ENCODE measurements at places on chromosomes 4 and X.

GRCh38 chrX:9134366-9134765, 100.4 kb upstream of the FAM9B start:
- DNase-seq, result no peak

DNA sequence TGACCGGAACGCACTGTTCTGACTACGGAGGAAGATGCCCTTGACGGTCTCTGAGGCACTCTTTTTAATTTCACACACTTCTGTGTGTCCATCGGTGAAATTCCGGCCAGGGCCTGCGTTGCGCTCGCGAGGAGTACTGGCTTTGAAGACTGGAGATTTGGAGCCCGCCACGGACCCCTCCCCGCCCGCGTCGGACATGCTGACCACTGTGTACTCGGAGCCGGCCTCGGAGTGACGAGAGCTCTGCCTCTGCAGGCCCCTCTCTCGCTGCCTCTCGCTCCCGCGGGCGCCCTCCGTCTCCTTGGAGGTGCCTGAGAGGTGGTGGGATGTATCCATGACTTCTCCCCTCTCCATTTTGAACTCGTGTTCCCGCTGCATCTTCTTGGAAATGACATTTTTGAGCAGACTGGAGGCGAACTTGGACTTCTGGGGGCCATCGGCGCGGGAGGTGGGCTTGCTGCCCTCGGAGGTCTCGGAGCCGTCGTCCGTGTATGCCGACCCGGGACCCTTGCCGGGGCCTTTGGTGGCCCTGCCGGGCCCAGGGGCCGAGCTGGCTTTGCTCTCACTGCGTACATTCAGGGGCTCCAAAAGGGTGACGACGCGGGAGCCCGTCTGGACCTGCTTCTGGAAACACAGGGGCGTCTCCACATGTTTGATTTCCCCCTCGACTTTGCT, 5.7 kb downstream of the C4orf54 start:
- DNase-seq, result no peak

- DNase-seq, result no peak
Observed at GRCh38 chrX:100654261-100654660, 10.3 kb downstream of the SRPX2 start.

DNA sequence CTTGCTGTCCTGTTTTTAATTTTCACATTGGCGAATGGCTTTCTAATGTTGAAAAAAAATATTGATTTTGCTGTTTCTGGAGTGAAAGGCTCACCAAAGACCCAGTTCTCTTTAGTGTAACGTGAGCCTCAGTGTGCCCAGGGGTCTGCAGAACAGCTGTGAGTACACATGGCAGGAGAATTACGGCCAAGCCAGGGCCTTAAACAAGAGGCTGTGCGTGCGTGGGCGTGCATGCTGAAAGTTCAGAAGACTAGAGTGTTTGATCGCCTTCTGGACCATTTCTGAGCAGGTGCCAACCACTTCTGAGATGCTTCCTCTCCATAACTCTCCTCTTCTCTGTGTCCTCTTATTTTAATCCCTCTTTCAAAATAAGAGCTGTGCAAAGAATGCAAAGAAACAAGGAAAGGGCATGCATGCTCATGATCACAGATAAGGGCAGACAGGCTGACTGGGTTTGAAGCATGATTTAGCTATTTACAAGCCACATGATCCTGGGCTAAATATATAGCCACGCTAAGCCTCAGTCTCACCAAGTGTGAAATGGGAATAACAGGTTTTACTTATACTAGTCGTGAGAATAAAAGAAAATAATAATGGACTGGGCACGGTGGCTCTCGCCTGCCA, 9.9 kb downstream of the PHEX start:
- no peak for DNase-seq

- DNase-seq, result no peak
Observed at GRCh38 chr4:55444827-55445226, 49.1 kb downstream of the TMEM165 start.

- peak; percentile 25 for DNase-seq
Observed at GRCh38 chr4:26936284-26937065, 75.8 kb downstream of the STIM2 start.

DNA sequence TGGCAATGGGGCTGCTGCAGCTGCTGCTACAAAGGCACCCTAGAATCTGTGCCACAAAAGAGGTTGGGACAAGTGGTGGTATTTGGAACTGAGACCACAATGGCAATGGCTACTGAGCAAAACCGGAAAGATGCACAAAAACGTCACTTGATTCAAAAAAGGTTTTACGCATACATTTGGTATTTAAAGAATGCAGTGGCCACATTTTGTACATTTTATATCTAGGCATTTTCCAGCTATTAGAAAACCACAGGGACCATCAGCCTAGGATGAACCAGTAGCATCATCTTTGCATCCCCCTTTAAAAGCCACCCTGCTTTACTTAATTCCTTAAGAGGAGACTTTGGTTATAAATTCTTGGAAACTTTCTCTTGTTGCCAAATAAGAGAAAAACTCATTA, 104.8 kb upstream of the CXCL13 start:
- no peak for DNase-seq

DNA sequence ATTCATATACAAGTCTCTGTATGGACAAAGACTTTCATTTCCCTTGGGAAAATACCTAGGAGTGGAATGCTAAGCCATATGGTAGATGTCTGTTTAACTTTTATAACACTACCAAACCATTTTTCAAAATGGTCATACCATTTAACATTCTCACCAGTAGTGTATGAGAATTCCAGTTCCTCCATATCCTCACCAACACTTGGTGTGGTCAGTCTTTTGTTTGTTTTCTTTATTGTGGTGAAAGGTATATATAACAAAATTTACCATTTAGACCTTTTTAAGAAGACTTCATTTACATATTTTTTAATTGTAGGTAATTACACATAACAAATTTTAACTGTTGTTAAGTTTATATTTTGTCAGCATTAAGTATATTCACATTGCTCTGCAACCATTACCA, 12.7 kb upstream of the APLN start:
- no peak for DNase-seq

- no peak for DNase-seq
Observed at GRCh38 chrX:49073601-49074575, at the start of gene PRAF2. PRAF2 (minus strand) TSS chrX:49074002; CDS start chrX:49073987, 15 bp downstream.

GRCh38 chr4:109947918-109948317, 35.2 kb downstream of the EGF start:
- no peak for DNase-seq

DNA sequence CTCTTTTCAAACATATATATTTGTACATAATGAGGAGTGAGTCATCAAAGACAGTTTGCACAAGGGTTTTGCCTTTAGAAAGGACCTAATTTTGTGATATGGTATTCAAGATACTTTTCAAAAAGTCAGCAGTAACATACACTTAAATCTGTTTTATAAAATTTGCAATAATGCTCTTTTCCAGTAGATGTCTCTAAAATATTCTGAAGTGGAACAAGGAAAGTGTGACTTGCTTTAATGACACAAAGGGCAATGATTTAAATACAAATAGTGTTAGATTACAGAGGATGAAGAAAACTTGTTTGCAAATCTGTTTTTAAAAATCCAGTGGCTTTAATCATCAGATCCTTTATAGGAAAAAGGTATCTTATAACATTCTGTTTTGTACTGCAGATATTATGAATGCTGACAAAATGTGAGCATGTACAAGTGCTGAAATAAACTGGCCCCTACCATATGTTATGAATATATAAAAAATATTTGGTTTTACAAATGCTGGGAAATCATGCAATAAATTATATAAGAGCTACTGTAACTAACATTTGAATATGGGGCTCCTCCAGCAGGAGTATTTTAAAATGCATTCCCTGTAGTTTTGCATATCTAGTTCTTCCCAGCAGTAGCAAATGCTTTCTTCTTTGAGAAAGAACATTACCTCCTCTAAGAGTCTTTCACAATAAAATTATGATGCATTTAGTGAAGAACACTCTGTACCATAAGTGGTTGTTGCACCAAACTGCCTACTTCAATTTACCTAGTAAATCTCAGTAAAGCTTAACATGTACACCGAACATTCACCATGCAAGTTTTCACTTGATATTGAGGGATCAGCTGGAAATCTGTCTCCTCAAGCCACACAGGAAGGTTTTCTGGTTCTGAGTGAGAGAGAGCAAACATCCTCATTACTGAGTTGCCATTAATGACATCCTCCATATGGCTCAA, 20.2 kb downstream of the MMRN1 start:
- DNase-seq, result no peak

DNA sequence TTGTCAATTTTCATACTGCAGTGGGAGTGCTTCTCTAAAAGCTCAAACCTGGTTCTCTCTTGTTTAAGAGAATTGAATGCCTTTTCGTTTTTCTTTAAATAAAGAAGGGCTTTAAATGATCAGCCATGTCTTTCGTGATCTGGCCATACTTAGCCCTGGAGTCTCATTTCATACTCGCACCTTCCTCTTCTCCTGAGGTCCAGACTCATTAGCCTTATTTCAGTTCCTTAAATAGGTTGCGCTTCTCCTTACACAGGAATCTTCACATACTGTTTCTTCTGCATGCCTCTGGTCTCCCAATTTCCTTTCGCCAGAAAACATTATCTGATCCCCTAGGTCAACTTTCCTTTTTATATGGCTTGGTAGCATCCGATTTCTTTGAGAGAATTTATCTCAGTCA, 565.6 kb upstream of the TENM3 start:
- no peak for DNase-seq

DNA sequence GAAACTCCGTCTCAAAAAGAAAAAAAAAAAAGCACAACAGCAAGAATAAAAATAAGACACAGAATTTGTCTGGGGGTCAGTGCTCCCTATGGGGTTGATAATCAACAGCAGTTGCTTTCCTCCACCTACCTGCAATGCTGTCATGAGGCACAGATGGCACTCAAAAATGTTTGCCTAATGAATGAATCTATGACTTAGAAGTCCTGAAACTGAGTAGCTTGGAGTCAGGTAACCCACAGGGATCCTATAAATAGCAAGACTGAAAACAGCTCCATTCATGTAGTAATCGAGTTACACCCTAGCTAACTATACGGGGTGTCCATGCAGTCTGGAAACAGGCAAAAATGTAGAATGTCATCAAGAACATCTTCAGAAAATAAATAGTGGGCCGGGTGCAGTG, 19.8 kb upstream of the DDX3X start:
- no peak for DNase-seq

GRCh38 chrX:138914767-138915166, 203.2 kb upstream of the FGF13 start:
- no peak for DNase-seq

DNA sequence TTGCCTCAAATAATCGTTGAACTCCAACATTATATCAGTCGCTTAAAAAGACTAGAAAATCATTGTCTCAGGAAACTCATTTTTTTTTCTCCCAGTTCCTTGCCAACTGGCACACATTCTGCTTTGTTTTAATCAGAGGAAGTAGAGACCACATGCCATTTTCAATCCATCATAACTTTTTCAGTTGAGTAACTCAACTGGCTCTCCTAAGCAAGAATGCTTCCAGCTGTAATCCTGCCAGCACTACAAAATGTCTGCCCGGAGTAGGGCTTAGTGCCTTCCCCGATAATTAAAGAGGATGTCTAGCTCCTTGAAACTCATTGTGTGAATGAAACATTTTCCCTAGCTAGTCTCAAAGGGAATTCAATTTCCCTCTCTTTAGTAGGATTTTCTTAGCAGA, 33.0 kb downstream of the FREM3 start:
- no peak for DNase-seq

GRCh38 chrX:38654302-38654701, 93.0 kb downstream of the TSPAN7 start:
- peak; percentile 27 for DNase-seq

DNA sequence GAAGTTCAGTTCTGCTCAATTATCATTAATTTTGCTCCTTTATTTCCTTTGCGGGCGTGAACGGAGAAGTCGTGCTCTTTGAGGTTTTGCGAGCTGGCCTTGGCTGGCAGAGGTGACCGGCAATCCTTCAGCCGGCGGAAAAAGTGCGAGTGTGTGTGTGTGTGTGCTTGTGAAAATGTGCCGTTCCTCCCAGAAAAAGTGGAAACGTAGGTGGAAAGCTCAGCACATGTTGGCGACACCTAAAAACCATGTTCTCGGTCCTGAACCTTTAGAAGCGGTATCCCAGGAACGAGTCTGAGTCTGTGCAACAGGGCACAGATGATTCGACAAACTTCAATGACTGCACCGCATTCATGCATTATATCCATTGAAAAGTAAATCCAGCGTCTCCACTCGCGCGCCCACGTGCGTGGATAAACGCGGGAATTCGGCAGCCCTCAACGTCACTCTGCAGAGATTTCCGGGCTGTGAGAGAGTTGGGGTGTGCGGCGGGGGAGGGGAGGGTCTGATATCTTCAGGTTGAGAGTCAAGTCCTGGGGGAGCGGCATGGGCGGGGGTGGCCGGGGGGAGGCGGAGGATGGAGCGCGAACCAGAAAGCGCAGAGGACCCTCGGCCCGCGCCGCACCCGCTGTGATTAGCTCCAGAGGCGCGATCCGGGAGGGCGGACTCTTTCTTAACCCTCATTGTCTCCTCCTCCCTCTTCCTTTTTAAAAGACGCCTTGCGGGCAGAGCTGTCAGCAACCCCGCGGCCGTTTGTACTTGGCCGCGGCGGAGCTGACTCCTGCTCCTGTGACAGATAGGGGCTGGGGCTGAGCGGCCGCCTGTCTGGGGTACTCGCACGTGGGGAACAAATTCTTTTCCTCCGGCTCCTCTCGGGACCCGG, at the start of gene SHISA3:
TSS of gene SHISA3 (plus strand) at position 737 of the 883 bp plus-strand sequence. CDS start 569 bp downstream, outside the sequence.
- no peak for DNase-seq

GRCh38 chr4:4593596-4594284, 51.9 kb upstream of the STX18 start:
- DNase-seq, result no peak

- no peak for DNase-seq
Observed at GRCh38 chr4:116573540-116573939, 511.8 kb downstream of the TRAM1L1 start.

DNA sequence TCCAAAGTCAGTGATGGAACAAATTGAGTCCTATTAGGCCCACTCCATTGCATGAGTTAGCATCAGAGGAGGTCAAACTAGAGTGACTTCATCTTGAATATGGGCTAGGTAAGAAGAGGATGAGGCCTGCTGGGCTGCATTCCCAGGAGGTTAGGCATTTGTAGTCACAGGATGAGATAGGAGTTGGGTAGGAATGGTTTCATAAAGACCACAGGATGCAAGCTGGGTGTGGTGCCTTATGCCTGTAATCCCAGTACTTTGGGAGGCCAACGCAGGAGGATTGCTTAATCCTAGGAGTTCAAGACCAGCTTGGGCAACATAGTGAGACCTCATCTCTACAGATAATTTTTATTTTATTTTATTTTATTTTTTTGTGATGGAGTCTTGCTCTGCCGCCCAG, 26.8 kb downstream of the PDGFRA start:
- no peak for DNase-seq

DNA sequence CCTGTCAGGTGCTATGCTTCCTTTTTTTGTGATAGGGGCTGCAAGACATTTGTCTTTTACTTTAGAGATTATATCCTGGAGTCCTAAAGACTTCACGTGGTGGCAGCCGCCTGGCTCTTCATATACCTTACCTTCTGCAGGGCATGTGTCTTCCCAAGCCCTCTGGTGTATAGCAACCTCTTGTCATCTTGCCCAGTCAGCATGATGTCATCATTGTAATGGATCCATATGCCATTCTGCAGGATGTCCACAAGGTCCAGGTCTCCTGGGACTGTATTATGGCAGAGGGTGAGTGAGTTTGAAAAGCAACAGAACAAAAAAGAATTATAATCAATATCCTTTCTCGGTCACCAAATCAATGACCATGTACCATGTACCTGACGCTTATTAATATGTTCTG, 82.2 kb upstream of the SCOC start:
- DNase-seq, result no peak
